ENCODE measurements at places on chromosomes 11 and 22. TPM values are rescaled to one million over a fixed set of nuclear protein-coding genes. Genes with fewer than 3 reads are reported as not detected.

Gene LTO1
- 28.0 TPM for total RNA-seq

Gene ZNF70
- 0.71 TPM for total RNA-seq

Gene ART1
- not detected for total RNA-seq

Gene TMEM86A
- total RNA-seq: 0.21 TPM

Gene NNMT
- total RNA-seq: 379 TPM

Gene PDE3B
- total RNA-seq: 1.8 TPM

Gene TRIM51G
- total RNA-seq: not detected

Gene OR52H1
- total RNA-seq: not detected

Gene TRIM51
- not detected for total RNA-seq

Gene ARHGAP8
- total RNA-seq: 0.96 TPM

Gene MS4A3
- total RNA-seq: not detected

Gene CST6
- total RNA-seq: not detected

Gene SPDYC
- not detected for total RNA-seq

Gene HIRA
- total RNA-seq: 23.0 TPM

Gene POU2F3
- not detected for total RNA-seq
